IMR-90 (cell line): ENCODE measurements at places on chromosomes 16 and 17. TPM values are rescaled to one million over a fixed set of nuclear protein-coding genes. Genes with fewer than 3 reads are reported as not detected.
A peak's percentile ranks its signal among the peaks of the same experiment; 100 is the strongest.

DNA sequence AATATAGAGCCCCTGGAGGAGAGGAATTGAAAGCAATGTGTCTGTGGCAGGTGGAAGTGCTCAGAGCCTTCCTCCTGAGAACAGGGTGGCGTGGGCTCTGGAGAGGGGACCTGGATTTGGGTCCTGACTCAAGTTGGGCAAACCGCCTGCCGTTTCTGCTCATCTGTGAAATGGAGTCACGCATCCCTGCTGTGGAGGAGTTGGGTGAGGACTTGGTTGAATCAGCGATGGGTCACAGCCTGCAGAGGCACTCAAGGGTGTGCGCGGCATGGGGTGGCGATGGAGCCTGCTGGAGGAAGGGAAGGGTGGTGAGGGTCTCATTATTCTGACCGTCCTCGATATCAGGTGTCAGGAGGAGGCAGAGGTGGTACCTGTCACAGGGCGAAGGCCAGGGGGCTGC is 3.1 kb downstream of the ADAD2 start:
- DNase-seq = no peak

- DNase-seq = peak; percentile 27
Measured at GRCh38 chr17:79087428-79088143, 13.0 kb downstream of the ENGASE start.

DNA sequence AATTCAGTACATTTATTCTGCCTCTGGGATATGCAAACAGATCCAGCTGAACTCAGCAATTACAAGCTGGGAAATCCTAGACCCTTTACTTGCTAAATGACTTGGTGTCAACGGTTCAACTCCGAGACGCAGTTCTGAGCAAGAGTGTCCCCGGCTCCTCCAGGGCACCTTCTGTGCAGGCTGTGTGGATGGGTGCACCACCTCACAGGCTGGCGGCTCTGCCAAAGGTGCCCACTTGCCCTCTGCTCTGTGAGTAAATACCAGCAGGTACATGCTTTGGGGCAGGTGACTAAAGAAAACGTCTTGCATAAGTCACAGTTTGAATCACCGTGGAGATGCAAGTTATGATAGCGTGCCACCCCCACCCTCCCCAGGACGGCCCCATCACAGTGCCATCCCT is 23.3 kb downstream of the MAP1LC3B start:
- no peak for DNase-seq

Gene PIK3R5
- polyA plus RNA-seq = not detected in 2 replicates

DNA sequence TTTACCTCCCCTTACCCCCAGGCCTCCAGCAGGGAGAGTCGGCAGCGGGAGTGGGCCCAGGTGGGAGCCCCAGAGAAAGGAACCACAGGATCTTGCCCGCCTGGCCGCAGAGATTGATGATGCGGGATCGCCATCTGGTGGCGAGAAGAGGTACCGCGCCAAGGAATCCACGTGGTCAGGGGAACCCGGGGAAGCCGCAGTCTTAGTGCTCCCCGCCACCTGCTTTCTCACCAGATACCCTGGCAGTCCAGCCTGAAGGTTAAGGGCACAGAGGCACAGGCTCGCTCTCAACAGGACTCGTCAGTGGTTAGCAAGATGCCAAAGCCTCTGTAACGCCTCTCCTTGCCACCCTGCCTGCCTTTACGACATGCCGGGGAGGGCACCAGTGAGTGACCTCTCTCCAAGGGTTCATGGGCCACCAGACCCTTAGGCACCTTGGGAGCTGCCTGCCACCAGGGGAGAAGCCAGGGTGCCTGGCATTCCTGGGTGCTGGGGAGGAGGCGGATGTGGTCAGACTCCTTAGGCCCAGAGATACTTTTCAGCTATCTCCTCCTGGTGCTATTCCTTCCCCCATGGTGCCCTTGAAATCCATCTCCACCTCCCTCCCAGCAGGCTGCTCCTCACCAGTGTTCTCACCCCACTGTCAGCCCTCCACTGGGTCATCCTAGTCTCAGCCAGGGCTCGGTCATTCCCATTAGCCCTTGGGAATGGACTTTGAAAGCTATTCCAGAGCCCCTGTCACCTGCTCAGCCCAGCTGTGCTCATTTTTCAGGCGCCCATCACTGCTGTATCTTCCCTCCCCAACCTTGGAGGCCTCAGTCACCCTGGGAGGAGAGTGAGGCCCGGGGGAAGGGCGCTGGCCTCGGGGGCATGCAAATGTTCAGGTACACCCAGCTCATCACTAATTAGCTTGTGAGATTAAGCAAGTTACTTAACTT is 5.5 kb upstream of the RHBDF2 start:
- DNase-seq = peak; percentile 54

- DNase-seq = no peak
Measured at GRCh38 chr16:12182212-12182611, 205.7 kb downstream of the SNX29 start.

- peak; percentile 68 for DNase-seq
Measured at GRCh38 chr17:32496395-32497073, 9.7 kb downstream of the CDK5R1 start.

Gene SPPL2C
- polyA plus RNA-seq = not detected in 2 replicates

- DNase-seq = peak; percentile 21
Measured at GRCh38 chr16:23496821-23497542, 13.3 kb downstream of the GGA2 start.

GRCh38 chr16:67238806-67239470 is 8.3 kb downstream of the FHOD1 start:
- DNase-seq = no peak

- peak; percentile 65 for DNase-seq
Measured at GRCh38 chr17:62787366-62787765, 20.7 kb downstream of the MARCHF10 start.

DNA sequence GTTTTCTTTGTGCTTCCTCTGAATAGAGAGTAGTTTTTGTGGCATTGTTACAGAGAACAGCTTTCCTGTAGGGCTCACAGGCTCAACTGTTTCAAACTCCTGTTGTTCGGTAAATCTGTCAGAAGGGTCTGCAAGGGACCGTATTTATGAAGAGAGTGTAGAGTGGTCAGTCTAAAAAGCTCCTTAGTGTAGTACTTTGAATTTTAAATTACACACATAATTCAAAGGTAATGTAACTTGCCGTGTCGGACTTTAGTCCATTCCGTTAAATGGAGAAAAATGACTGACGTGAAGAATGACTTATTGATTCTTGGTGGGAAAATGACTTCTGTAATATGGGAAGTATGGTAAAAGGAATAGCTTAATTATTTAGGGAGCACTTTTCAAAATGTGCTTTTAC is 190.9 kb downstream of the WWOX start:
- DNase-seq = no peak

DNA sequence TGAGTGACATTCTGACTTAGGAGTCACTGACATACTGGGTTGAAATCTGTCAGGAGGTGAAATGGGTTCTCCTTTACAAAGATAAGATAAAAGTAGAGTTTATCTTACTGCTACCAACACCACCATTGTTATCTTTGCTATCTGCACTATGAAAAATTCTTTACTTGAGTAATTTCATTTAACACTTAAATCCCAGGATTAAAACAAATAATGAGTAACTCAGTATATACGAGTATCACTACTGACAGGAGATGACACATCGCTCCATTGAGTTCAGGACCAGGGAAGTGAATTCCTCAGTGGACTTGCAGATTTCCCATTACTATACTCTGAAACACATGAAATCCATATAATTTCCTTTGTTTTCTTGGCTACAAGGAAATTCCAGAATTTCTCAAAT is 242.1 kb upstream of the NLRP1 start:
- peak; percentile 61 for DNase-seq

DNA sequence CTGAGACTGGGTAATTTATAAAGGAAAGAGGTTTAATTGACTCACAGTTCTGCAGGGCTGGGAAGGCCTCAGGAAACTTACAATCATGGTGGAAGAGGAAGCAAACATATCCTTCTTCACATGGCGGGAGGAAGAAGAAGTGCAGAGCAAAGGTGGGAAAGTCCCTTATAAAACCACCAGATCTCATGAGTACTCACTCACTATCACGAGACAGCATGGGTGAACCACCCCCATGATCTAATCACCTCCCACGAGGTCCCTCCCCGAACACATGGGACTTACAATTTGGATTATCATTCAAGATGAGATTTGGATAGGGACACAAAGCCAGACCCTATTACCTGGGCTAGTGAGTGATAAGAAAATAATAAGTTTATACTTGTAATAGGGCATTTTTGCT is 70.6 kb upstream of the HS3ST2 start:
- no peak for DNase-seq
